ENCODE measurements at places on chromosomes 16 and 17. TPM values are rescaled to one million over a fixed set of nuclear protein-coding genes. Genes with fewer than 3 reads are reported as not detected.

PMM2 gene
- 53.9 TPM for total RNA-seq

RCVRN gene
- total RNA-seq: not detected

HSPB9 gene
- total RNA-seq: not detected

PRCD gene
- total RNA-seq: 15.9 TPM

TMEM204 gene
- total RNA-seq: not detected

BRD7 gene
- 105 TPM for total RNA-seq

OR1A1 gene
- total RNA-seq: not detected

GRCh38 chr17:15440347-15440746, 27.1 kb downstream of the CDRT4 start:
- no peak for DNase-seq

GRCh38 chr16:81442916-81443687, 1.5 kb upstream of the CMIP start:
- DNase-seq: no peak

- no peak for DNase-seq
These were observed 212.4 kb downstream of the UTP18 start for GRCh38 chr17:51472670-51473205.

- no peak for DNase-seq
These were observed 361.2 kb downstream of the SEC14L1 start for GRCh38 chr17:77501751-77502625.

GRCh38 chr17:55275894-55276804, 11.4 kb downstream of the HLF start:
- no peak for DNase-seq

DNA sequence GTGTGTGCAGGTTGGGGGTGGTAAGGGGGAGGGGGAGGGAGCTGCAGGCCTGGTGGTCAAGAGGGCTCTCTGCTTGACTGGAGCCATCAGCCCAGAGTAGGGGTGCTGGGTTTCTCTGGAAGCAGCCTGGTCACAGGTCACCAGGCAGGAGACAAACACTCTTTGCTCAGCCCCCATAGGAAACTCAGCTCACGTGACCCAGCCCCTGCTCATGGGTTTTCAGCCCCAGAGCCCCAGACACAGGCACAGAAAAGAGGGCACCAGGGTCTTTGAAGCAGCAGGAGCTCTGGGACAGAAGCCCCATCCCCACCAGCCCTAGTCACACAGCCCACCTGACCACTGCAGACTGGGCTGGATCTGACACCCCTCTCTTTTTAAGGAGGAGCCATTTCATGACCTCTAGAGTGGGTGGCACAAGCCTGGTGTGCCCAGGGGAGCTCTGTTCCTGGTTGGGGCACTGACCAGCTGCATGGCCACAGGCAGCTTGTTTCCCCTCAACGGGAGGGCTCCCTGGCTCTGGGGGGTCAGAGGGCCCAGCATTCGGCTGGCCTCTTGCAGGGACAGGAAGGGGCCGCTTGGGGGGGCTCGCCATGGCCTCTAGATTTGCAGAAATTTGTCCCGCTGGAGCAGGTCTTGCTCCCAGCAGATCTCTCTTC, 13.8 kb upstream of the CD79B start:
- peak; percentile 92 for DNase-seq

GRCh38 chr17:42167807-42168206, 13.0 kb upstream of the RAB5C start:
- DNase-seq: no peak

DNA sequence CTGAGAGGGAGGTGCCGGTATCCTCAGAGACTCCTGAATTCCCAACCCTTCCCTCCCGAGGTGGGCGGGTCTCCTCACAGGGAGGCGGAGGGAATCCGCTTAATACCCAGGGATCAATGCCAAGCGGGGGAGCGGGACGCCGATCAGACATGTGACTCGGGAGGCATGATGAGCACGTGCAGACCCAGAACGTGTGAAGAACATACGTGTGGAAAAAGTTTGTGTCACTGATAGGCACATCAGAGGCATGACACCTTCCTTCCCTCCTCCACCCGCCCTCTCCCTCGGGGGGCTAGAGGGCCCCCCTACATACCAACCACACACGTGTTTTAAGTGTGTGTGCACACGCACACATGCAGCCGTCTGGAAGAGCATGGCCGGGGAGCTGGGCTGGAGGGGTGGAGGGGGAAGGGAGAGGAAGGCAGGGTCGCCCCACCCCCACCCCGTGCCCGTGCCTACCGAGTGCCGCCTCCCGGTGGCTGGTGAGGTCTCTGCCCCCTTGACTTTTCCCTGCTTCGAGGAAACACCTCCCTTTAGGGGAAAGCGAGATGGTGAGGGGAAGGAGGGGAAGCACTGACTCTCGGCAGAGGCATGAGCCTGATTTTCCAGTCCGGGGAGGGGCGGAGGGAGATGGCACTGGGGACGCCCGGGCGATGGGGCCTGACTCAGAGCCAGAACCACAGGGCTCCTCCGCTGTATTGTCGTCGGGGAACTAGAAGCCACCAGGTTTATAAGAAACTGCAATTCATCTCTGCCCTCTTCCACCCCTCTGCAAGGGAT, 12.1 kb upstream of the TBX21 start:
- no peak for DNase-seq

DNA sequence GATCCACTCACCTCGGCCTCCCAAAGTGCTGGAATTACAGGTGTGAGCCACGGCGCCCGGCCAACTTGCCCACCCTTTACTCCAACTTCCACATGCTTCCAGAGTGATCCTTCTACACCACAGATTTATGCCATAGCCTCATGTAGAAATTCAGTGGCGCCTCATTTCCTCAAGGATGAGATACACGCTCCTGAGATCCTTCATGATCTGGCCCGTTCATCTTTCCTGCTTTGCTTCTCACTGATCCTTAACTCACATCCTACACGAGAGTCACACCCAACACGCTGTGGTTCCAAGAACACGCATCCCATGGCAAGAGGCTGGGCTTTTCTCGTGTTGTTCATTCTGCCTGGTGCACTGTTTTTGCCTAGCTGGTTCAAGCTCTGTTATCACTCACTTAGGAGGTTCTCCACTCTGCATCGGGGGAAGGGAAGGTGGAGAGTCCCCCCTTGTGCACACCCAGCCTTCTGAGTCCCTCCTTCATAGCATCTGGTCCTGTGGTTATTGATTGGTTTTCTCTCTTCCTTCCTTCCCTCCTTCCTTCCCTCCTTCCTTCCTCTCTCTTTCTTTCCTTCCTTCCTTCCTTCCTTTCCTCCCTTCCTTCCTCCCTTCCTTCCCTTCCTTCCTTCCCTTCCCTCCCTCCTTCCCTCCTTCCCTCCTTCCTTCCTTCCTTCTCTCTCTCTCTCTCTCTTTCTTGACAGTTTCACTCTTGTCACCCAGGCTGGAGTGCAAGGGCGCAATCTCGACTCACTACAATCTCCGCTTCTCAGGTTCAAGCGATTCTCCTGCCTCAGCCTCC, 32.7 kb upstream of the GCSH start:
- DNase-seq: no peak

- DNase-seq: no peak
These were observed 519 bp downstream of the ST6GALNAC2 start for GRCh38 chr17:76585033-76585648.

DNA sequence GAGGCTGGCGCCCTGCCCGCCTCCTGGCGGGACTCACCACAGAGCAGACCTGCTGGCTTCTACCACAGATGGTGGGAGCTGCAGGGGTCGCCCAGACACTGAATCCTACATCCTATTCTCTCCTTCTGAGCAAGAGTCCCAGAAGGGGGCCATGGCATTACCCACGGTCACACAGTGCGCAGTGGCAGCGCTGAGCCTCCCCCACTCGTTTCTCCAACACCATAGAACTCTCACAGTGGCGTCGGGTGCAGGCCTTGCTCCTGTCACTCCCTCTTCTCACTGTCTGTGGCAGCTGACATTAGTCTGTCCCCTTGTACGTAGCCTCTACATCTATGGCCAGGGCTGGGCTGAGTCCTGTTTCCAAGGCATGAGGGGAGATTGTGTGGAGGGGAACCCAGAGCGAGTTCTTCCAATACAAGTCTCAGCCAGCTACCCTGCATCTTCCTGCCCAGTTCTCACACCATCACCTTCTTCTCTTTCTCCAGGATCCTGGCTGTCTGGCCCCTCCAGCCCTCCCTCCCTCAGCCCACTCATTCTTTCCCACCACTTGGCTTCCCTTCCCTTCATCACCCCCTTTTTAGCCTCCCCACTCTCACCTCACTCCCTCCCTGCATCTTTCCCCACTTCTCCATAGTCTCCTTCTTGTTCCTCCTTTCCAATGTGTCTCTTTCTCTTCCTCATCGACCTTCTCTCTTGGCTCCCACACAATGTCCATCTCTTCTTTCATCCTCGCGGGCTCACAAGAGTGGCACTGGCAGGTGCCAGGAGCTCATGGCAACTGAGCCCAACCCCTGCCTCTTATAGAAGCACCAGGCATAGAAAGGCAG, 5.9 kb downstream of the UBTF start:
- DNase-seq: no peak

GRCh38 chr16:629833-630248, 944 bp upstream of the WFIKKN1 start:
- DNase-seq: no peak

- peak; percentile 34 for DNase-seq
These were observed 2.4 kb downstream of the CRAMP1 start for GRCh38 chr16:1614456-1615102.

- peak; percentile 80 for DNase-seq
These were observed 19.7 kb upstream of the RCVRN start for GRCh38 chr17:9924735-9925191.

- DNase-seq: peak; percentile 7
These were observed 17.6 kb upstream of the SSTR5 start for GRCh38 chr16:1054660-1055556.

GRCh38 chr17:39603304-39604016, 4.3 kb downstream of the NEUROD2 start:
- no peak for DNase-seq

DNA sequence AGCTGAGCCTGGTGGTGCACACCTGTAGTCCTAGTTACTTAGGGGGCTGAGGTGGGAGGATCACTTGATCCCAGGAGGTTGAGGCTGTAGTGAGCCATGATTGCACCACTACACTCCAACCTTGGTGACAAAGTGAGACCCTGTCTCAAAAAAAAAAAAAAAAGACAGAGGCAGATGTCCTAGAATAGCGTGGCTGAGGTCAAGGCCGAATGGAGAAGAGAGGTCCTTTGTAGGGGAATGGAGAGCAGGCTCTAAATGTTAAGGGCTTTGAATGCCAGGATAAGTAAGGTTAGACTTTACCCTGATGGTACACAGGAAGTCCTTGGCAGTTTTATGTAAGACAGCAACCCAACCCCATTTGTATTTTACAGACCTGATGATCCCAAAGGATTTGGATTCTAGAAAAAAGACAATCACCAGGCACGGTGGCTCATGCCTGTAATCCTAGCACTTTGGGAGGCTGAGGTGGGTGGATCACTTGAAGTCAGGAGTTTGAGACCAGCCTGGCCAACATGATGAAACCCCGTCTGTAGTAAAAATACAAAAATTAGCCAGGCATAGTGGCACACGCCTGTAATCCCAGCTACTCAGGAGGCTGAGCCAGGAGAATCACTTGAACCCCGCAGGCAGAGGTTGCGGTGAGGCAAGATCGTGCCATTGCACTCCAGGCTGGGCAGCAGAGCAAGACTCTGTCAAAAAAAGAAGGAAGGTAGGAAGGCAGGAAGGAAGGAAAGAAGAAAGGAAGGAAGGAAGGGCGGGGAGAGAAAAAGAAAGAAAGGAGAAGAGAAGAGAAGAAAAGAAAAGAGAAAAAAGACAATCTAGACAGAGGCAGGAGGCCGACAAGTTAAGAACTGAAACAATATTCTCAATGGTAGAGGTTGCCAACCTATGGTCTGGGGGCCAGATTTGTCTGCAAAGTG, 2.1 kb upstream of the SBK1 start:
- no peak for DNase-seq

- no peak for DNase-seq
These were observed 20.8 kb upstream of the CLEC3A start for GRCh38 chr16:78001451-78002025.

DNA sequence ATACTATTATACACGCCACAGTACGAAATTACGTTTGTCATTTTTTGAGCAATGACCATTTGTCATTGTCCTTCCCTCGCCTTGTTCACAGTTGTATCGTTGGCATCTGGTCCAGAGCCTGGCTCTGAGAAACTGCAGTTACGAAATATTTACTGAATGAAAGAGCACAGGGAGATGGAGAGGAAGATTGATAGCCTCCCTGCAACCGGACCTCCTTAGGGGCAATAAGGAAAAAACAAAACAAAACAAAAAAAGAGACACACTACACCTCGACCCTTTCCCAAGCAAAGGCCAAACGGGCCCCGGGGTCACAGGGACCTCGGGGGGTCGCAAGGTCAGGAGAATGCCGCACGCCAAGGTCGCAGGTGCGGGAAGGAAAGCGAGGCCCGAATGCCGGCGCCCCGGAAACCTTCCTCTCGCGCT, 857 bp downstream of the GOT2 start:
- DNase-seq: peak; percentile 10

GRCh38 chr16:79411357-79411756, 189.2 kb downstream of the MAF start:
- no peak for DNase-seq

DNA sequence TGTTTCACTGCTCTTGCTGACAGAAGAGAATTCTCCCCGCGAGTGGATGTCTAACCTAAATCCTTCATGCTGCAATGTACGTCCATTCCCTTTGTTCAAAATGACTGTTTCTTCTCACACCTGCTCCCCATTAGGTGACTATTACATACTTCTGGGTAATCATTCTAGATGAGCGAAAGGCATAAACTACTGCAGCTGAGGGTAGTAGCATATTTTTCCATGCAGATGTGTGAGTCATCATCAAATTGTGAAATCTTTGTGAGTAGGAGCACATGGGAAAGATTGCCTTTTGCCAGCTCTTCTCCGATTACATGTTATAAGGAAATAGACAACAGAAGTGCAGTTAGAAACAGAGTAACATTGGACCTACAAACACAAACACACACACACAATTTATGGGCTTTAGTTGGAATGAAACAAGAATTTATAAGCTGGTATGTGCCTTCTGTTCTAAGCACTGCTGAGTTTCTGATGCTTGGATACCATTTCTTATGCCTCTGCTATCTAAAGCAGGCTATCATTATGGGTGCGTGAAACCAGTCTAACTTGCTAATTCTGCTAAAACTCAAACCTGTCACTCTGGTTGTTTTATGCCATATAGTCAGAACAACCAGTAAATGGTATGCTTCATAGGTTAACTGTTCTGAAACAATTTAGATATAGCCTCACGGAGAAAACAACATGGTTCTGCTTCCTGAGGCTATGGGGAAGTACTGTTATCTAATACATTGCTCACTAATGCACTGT, 346.9 kb upstream of the PSMD7 start:
- no peak for DNase-seq

All from OCI-LY7 (cell line).